ENCODE measurements at places on chromosomes 4 and X.

GRCh38 chr4:73815145-73815544 lies 21.3 kb upstream of the CXCL6 start:
- DNase-seq, result no peak

- no peak for DNase-seq
These were observed 37.1 kb downstream of the TMEM150C start for GRCh38 chr4:82524570-82525152.

DNA sequence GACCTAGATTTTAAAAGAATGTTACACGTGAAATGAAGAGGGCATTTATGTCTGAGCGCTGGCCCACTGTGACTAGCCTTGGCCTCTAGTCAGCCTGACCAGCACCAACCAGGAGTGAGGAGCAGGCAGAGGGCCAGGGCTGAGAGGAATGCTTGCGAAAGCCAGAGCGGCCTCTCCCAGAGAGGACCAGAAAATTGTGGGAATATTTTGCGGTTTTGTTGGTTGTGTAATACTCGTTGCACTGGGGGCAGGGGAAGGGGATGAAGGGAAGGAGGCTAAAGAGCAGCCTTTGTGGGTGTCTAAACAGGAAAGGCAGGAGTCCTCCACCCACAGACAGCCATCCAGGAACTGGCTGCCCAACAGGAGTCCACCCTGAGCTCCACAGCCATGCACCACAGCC lies 3.8 kb downstream of the GABRE start:
- DNase-seq, result no peak

DNA sequence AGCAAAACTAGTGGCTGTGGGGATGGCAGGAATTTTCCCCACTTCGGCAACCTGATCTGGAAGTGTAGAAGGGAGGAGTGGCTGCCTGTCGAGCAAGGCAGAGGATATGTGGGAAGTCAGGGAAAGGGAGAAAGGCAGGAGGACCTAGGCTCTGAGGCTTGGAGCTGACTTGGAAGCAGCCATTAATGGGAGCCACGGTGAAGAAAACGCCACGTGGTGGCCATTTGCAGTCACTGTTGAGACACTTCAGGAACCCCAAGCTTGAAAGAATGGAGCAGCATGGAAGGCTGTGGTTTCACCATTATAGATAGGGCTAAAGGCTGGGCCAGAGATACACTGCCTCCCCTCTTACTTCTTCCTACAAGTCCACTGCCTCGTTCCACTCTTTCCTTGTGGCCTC lies 41.8 kb upstream of the MAML3 start:
- no peak for DNase-seq

DNA sequence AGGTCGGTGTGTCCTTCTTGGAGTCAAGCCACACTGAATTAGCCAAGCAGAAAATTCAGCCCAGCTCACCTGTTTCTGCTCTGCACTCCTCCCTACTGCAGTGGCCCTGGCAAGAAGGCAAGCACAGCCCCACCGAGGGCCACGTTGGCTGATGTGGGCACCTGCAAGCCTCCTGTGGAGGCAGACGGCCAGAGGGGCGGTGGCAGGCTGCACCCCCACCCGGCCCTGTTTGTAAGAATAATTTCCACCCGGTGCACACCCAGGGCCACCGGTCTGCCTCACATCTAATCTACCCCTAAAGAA lies 18.8 kb downstream of the PPP2R2C start:
- no peak for DNase-seq

GRCh38 chr4:116515959-116516358 lies 569.4 kb downstream of the TRAM1L1 start:
- no peak for DNase-seq

DNA sequence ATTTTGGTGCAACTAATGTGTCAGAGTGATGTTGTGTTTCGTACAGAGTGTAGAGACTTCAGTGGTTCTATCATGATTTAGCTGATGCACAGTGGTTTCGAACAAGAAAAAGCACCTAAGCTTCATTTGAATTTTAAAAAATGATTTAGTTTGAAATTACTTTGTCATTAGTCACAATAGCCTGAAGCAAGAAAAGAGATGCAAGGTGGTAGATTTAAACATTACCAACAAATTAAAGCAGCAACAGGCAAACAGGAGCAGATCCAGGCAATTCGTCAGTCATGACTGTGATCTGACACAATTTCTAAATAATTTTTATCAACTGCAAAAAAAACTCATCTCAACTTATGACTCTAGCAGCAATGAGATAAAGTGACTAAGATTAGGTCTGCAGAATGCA lies 24.6 kb upstream of the COX7B2 start:
- no peak for DNase-seq

GRCh38 chr4:26020881-26021280 lies 106.9 kb downstream of the SMIM20 start:
- no peak for DNase-seq

- no peak for DNase-seq
These were observed 35.8 kb downstream of the GPM6A start for GRCh38 chr4:175776217-175776616.

DNA sequence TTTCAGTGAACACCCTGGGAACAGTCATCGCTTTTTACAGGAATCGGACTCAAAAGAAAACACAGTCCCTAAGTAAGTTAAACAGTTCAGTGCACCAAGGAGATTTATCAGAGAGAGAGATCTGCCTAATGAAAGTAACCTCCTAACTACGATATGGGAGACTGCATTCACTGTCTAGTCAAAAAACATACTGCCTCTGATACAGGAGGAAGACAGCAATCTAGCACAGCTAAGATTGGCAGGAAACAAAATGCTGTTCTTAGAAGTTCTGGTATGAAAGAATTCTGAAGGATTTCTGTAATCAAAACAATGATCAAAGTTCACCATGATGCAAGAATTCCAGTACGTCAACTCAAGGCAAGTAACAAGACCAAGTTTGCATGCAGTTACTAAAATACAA lies 92.8 kb downstream of the MAML3 start:
- no peak for DNase-seq

DNA sequence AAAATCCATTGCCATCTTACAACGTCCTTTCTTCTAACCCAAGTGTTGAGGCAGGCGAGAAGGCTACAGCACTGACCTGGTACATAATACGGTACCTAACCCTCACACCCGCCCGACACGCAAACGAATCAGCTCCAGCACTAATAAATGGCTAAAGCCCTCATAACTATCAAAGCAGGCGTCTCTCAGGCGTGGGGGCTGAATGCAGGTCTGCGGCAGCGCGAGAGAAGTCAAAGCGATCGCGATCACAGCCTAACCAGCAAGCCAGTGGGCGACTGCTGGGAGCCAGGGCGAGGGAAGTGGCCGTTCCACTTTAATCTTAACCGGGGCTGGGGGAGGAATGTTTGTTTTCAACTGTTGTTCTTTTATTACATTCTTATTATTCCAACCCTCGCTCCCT lies 1.5 kb downstream of the CDX4 start:
- DNase-seq, result no peak

GRCh38 chr4:129823105-129823504 lies 727.2 kb downstream of the C4orf33 start:
- no peak for DNase-seq

DNA sequence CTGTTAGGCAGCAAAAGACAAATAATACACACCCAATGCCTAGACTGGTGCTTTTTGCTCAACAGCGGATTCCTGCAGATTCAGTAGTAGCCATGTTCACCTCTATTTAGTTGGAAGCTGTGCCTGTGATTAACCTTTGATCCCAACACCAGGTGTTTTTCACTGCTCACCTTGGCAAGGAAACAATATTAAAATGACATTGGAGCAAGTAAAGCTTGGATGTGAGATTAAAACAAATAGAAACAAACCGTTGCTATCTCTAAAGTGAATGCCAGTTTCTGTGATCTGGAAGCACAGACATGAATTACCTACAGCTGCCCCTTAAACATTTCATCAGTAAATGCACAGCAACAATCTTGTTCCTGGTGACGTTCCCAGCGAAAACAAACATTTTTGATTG lies 35.7 kb downstream of the MAGEB17 start:
- no peak for DNase-seq

DNA sequence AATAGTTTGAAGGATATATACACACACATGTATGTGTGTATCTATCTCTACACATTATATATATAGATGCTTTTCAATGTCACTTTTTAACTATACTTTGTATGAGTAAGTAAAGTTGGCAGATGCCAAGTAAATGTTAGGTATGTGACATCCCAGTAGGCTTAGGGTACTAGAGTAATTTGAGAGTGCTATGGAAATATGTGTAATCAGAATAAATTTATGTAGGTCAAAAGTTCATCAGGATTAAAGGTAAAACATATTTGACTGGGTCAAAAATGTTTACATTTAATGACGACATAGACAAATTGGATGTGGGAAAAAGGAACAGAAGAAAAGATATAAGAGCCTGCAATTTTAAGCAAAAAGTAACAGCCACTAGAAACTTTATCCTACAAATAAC lies 588.8 kb downstream of the ANKRD50 start:
- DNase-seq, result no peak

DNA sequence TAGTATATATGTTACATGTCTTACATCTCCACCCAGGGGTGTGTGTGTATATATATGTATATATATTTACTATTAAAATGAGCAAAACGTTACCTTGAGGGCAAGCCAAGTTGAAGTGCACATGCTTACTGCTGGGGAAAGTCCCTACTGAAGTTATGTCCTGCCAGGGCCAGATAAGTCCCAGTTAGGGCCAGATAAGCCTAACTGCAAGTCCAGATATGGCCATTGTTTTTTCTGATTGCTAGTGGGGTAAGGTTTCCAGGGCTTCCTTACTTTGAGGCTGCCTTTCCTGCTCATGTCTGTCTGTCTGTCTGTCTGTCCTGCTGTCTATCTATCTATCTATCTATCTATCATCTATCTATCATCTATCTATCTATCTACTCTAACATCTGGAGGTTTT lies 19.3 kb upstream of the ZNF81 start:
- no peak for DNase-seq

DNA sequence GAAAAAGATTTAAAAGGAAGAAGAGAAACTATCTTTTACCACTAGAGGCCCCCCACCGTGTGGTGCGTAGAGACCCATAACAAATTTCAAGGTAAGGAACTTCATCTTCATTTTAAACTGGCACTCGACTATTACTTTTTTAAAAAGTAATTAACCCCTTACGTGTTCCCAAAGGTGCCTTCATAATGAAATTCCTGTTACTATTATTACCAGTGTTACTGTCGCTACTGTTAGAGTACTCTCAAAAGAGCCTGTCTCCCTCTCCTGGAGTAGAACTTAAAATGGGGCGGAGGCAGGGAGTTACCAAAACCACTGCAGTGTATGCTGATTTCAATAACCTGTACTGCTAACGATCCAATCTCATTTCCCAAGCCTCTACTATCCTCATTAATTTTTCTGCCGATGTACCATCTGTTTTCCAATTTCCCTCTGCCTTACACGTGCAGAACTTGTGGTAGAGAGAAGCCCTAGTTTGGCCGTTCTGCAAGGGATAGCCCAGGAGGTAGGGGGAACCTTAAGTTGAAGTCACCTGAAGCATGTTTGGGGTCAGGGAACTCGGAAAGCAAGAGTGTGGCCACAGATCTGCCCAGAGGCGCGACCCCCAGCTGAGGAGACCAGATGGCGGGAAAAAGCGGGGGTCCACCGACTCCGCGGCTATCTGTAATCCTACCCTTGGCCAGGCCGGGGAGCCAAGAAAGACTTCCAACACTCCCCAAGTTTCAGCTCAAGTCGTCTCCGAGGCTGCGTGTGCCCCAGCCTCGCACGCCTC lies 720 bp upstream of the STK26 start:
- no peak for DNase-seq

- no peak for DNase-seq
These were observed 216.5 kb downstream of the PDHA2 start for GRCh38 chr4:96056346-96056934.

DNA sequence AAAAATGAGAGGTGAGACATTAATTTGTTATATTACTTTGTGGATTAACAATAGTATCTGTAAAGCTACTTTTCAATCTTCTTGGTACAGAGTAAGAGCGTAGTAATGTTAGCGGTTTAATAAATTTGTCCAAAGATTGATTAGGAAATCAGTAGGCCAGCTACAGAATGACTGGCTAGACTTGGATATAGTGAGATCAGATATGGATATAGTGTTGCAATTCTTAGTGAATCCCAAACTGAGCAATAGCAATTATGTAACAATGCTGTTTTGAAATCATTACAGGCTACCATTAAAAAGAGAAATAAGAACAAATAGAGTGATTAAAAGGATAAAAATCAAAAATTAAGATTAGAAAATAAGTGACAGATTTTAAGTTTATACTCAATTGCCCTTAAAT lies 847 bp upstream of the UGT2A2 start:
- no peak for DNase-seq

GRCh38 chrX:13565511-13565910 lies 3.9 kb upstream of the EGFL6 start:
- no peak for DNase-seq

DNA sequence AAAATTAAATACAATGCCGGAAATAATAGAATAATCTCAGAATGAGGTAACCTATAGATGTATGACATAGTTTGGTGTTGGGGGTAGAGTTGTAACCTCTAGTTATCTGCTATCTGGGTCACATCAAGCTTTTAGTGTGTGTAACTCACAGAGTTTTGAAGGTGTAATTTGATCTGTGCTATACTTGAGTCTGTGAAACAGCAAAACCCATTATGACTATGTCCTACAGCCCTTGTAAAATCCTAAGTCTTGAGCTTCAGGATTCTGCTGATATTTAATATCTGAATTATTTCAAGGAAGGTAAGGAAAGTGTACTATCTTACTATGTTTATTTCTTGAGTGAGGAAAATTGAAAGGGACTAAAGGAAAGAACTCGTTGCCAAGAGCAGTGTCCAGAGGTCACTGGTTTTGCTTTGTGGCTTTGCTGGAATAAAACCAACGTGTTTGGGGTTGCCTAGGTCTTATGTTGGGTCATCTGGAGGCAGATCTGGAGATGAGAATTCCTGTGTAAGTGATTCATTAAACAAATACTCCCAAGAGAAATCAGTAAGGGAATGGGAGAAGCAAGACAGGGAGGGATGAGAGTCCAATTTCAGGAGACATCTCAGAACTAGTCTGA lies 107.8 kb upstream of the CBLL2 start:
- DNase-seq, result no peak

GRCh38 chr4:28209371-28209924 lies 1348.8 kb downstream of the STIM2 start:
- DNase-seq, result no peak

- DNase-seq, result no peak
These were observed 559 bp downstream of the SLC9A7 start for GRCh38 chrX:46758163-46758955.

DNA sequence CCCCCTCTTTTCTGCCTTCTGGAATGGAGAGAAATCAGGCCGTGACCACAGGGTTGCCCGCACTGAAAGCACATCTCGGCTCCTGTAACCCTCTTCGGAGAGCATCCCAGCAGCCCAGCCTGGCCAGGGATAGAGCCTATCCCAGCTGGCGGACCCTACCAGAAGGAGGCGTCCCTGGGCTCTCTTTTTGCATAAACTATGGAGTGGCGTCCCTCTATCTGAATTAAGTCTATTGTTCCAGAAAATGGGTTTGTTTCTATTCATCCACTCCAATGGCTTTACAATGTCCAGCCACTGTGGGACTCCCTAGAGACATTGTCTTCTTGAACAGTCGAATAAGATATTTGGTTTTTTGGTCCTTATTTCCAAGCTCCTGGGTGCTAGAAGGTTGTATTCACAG lies 689 bp upstream of the NHSL2 start:
- DNase-seq, result no peak

GRCh38 chr4:6961496-6962210 lies 52.0 kb downstream of the TBC1D14 start:
- no peak for DNase-seq

- DNase-seq, result no peak
These were observed 24.2 kb downstream of the SUV39H1 start for GRCh38 chrX:48720577-48721250.

GRCh38 chrX:65745427-65745826 lies 78.0 kb downstream of the MSN start:
- no peak for DNase-seq
